ENCODE measurements at places on chromosomes 5 and 9. TPM values are rescaled to one million over a fixed set of nuclear protein-coding genes. Genes with fewer than 3 reads are reported as not detected.

GLT6D1 gene
- total RNA-seq = not detected

CKS2 gene
- total RNA-seq = 387 TPM

PFN3 gene
- not detected for total RNA-seq

DOCK2 gene
- 3.0 TPM for total RNA-seq

PTGES gene
- total RNA-seq = 4.0 TPM

DOCK8 gene
- under 0.01 TPM for total RNA-seq

SH3GL2 gene
- 0.34 TPM for total RNA-seq

HTR4 gene
- not detected for total RNA-seq

FGF1 gene
- 2.2 TPM for total RNA-seq

SLC6A18 gene
- not detected for total RNA-seq

S100Z gene
- not detected for total RNA-seq

IL9 gene
- total RNA-seq = not detected

Data from bronchus fibroblast of lung (primary cell).